ENCODE measurements at places on chromosomes 16 and 17.

DNA sequence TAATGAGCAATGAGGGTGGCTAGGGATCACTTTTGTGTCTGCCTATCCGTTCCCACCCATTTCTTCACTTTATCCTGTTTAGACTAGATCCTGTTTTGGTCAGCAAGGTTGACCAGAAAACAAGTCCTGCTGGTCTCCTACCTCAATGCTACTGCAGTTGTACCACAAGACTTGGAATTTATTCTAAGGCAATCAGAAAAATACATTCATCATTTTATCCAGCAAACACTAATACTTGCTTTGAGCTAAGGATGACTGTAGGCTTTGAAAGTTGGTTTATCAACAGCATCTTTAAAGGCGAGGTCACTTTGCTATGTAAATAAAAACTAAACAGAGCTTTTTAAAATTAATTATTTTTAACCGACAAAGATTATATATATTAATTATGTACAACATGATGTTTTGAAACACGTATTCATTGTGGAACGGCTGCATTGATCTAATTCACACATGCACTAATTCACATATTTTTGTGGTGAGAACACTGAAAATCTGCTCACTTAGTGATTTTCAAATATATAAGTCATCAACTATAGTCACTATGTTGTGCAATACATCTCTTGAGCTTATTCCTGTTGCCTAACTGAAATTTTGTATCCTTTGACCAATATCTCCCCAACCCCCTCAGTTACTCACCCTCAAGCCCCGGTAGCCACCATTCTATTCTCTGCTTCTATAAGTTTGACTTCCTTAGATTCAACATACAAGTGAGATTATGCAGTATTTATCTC is 125.9 kb upstream of the HS3ST3A1 start:
- no peak for DNase-seq

- DNase-seq = peak; percentile 26
Observed at GRCh38 chr17:45857977-45858708, 13.5 kb downstream of the SPPL2C start.

GRCh38 chr17:38602956-38603785 is 2.6 kb downstream of the SRCIN1 start:
- DNase-seq = no peak

GRCh38 chr17:1830288-1830687 is 483 bp downstream of the RPA1 start:
- DNase-seq = no peak

DNA sequence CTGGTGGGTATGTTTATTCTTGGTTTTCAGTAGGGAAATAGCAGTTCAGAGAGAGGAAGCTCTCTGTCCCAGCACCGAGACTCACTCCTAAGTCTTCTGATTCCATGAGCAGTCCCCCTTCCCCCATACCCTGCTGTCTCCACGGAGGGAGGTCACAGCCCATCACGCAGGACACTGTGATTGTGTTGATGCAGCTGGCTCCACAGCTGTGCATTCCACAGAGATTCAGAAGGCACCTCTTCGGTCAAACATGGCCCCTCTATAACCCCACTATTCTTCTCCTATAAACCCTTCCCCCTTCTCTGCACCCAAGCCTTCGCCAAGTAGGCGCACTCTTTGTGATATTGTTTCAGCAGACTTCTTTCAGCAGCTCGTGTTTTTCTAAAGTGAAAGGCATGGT is 104.3 kb upstream of the HLF start:
- no peak for DNase-seq

DNA sequence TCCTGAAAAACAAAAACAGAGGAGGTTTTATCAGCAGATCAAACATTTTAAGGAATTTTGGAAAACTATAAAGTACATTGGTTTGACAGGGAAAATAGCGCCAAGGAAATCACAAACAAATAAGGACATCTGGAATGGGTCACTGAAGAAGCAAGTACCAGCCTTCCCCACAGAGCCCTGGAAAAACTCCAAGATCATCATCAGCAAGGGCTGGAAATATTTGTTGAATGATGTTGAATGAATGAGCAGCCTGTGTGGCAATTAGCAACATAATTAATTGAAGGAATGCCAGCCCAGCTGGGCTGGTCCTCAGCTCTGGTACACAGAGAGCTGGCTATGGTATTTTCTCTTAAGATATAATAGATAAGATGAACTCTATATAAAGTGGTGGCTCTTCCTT is 290.4 kb downstream of the HS3ST3A1 start:
- no peak for DNase-seq

- DNase-seq = peak; percentile 13
Observed at GRCh38 chr17:45719335-45720071, 64.6 kb upstream of the CRHR1 start.

DNA sequence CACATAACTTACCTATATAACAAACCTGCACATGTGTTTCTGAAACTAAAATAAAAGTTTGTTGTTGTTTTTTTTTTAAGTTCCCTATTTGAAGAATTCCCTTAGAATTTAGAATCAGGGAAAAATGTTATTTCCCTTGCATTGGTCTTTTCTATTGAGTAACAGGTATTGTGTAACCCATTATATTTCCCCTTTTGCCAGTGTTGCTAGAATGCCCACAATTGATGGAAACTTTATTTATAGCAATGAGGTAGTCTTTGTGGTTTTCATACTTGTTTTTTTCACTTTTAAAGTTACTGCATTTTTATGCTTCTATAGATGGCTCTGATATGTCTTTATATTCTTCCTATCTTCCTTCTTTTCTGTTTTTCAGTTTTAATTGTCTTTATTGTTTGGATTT is 3.9 kb downstream of the NLRP1 start:
- DNase-seq = no peak

- no peak for DNase-seq
Observed at GRCh38 chr16:21580807-21581206, 18.6 kb upstream of the METTL9 start.

DNA sequence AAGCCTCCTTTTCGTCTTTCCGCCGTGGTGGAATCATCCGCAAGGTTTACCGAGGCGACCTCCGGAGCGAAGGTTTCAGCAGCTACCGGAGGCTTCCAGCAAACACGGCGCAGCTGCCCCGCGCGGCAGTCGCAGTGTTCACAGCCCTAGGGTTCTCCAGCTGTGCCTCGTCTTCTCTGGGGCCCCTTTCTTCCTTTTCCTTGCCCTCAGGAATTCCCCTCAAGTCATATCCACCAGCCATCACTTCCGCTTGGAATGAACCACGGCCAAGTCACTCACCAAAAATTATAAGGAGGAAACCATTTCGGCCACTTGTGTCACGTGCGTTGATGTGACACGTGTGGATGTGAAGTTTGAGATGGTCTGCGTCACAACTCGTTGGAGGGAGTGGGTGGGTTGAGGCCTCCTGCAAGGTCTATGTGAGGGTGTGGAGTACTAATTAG is 636 bp upstream of the ERN1 start:
- DNase-seq = no peak

- DNase-seq = peak; percentile 30
Observed at GRCh38 chr16:72066747-72067146, 3.7 kb downstream of the HPR start.

- DNase-seq = peak; percentile 34
Observed at GRCh38 chr17:41464682-41465081, 2.5 kb downstream of the KRT32 start.

DNA sequence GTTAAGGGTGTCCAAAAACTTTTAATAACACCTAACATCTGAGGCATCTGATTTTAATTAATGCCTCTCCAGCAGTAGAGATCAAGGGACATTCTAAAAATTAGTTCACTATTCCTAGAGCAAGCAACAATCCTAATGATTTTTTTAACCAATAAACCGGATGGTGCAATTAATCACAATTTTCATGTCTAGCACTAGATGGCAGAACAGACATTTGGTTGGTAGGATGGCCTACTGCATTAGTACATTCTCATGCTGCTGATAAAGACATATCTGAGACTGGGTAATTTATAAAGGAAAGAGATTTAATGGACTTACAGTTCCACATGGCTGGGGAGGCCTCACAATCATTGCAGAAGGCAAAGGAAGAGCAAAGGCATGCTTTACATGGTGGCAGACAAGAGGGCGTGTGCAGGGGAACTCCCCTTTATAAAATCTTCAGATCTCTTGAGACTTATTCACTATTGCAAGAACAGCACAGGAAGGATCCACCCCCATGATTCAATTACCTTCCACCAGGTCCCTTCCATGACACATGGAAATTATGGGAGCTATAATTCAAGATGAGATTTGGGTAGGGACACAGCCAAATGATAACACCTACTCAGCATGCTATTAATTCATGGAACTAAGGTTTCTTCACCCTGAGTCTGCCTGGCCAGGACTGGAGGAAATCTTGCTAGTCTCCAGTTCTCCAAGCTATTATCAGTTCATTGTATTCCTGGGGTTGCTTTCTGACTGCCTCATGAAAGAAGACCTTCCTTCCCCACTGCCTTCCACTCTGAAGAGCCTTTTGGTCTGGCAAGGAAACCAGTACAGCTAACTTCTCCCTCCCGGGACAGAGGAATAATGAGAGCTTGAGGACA is 24.8 kb downstream of the HS3ST3A1 start:
- no peak for DNase-seq

DNA sequence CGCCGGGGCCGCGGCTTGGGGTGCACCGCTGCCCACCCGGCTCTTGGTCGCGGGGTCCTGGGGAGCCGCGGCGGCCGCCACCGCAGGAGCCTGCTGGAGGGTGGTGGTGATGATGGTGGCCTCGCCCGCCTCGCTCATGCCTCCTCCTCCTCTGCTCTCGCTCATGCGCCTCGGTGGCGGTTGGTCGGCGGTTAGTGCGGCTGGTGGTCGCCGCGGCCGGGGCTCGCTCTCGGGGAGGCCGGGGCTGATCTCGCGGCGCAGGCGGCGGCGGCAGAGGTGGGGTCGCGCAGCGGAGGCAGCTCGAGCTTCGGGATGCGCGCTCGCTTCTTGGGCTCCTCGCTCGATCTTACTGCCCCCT is 41.6 kb downstream of the AHSP start:
- DNase-seq = no peak

DNA sequence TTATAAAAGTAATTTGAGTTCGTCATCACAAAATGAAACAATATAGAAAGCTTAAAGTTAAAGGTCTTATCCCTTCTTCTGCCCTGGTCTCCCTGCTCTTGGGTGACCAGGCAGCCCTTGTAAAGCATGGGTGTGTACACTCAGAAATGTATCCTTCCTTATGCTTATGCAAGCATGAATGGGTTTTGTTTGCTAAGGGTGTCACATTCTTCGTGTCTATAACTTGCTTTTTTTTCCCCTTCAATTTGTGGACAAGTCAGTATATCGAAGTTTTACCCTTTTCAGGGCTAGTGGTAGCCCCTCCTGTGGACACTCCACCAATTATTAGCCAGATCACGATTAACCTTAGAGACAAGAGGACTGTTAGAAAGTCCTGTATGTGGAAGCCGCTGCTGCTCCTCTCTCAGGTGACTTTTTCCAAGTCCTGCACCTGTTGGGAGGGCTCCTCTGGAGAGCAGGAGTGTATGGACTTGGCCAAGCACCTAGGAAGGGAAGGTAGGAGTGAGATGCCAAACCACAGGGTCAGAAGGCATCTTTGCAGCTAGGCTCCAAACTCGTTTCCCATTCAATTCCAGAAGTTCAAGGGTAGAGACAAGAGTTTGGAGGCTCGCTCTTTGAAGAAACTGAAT is 50.9 kb downstream of the LDHD start:
- peak; percentile 19 for DNase-seq

DNA sequence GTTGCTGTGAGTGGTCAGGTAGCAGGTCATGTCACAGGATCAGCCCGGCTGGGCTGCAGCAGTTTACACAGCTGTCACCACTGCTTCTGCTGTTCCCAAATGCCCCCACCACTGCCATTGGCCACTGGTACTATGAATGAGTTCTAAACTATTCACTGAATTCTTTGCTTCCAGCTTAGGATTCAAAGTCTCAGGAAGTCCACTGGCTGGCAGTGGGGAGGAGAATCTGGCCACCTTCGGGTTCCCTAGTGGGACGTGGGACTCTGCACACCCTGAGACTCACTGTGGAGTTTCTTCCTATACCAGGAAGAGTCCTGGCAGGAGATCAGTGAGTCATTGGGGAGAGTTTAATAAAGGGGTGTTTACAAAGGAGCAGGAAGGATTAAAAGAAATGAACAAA is 6.9 kb downstream of the MT1X start:
- no peak for DNase-seq

- peak; percentile 11 for DNase-seq
Observed at GRCh38 chr16:15415511-15415985, 18.8 kb upstream of the BMERB1 start.

- peak; percentile 28 for DNase-seq
Observed at GRCh38 chr17:57372156-57372555, 115.8 kb downstream of the MSI2 start.
